CD8-positive, alpha-beta memory T cell (primary cell): ENCODE measurements at places on chromosomes 7 and 10. TPM values are rescaled to one million over a fixed set of nuclear protein-coding genes. Genes with fewer than 3 reads are reported as not detected.

DNA sequence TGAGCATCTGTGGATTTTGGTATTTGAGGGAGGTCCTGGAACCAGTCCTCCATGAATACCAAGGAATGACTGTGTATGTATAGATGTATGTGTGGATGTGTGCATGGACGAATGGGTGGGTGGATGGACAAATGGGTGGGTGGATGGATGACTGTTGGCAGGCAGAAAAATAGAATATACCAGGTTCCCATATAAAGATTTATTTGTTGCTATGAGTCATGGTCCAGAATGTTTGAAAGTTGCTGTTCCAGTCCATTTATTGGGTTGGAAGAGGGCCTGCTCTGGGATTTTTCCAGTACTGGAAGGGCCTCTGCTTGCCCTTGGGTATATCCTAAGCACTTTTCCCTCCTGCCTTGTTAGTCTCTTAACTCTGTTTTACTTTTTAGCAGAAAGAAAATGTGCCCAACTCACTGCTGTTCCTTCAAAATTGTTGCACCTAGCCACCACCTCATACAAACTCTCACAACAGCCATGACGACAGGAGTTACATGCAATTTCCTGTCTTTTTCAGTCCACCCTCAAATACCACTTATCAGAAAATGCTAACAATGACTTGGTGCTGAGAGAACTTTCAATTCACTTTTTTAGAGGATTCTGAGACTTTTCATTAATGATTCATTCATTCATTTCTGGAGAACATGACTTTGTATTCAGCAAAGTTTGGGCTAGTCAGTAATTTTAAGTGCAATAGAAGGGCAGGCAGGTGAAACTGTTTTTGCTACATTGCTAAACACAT lies 108.1 kb downstream of the EEPD1 start:
- H3K4me1 ChIP-seq, result no peaks in the 10 kb centered on the region
- no peaks in the 10 kb centered on the region for H3K27me3 ChIP-seq
- H3K27ac ChIP-seq, result no peak overlapping the region
- no peaks in the 10 kb centered on the region for H3K36me3 ChIP-seq
- H3K4me3 ChIP-seq, result no peak overlapping the region

DNA sequence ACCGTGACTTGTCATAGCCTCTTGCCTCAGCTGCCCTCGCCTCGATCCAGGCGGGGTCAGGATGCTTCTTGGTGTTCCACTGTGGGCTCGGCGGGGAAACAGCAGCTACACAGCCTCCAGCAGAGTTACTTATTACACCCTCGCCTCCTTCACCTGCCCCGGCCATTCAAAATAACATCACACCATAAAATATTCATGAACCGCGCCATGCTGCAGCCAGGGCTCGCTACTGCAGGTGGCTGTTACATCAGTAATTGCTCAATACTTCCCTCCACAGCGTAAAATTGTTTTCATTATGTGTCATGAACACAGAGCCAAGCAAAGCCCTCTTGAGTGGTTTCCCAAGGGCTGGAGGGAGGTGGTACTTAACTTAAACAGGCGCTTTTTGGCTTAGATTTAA lies 241.5 kb upstream of the SP8 start:
- no peak overlapping the region for H3K27ac ChIP-seq
- DNase-seq, result no peak
- no peak overlapping the region for H3K4me3 ChIP-seq
- no peaks in the 10 kb centered on the region for H3K27me3 ChIP-seq

GRCh38 chr7:129123510-129123857 lies 21.0 kb upstream of the TSPAN33 start:
- peaks cover 4% of the 10 kb centered on the region for H3K27me3 ChIP-seq
- H3K27ac ChIP-seq, result no peak overlapping the region

DNA sequence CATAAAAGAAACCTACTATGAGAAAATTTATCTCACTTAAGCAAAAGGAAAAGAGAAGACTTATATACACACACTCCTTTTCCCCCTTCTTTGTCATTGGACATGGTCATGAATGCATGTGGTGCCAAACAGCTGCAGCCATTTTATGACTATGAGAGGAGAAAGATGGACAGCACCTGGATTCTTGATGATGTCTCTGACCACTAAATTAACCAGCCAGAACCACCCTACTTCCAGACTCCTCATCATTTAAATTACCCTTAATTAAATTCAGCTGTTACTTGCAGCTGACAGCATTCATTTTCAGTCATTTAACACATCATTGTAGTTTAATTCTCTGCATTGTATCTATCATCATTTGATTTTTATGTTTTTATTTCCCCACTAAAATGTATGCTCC lies 379.0 kb upstream of the HPS1 start:
- DNase-seq, result no peak
- H3K36me3 ChIP-seq, result no peaks in the 10 kb centered on the region
- H3K27me3 ChIP-seq, result no peaks in the 10 kb centered on the region
- H3K4me1 ChIP-seq, result no peaks in the 10 kb centered on the region
- H3K4me3 ChIP-seq, result no peak overlapping the region

DNA sequence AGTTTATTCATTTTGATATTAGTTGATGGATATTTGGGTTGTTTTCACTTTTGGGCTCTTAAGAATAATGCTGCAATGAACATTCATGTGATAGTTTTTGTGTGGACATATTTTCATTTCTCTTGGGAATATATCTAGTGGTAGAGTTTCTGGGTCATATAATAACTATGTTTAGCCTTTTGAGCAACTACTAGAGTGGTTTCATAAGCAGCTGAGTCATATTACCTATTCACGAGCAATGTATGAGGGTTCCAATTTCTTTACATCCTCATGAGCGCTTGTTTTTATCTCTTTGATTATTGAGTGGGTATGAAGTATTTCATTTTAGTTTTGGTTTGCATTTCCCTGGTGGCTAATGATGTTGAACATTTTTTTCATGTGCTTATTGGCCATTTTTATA lies 182.6 kb downstream of the PON1 start:
- H3K27me3 ChIP-seq, result no peaks in the 10 kb centered on the region
- H3K4me1 ChIP-seq, result no peaks in the 10 kb centered on the region
- no peak overlapping the region for H3K27ac ChIP-seq
- no peak for DNase-seq
- H3K36me3 ChIP-seq, result no peaks in the 10 kb centered on the region

GRCh38 chr7:47941136-47941844 lies 7.0 kb downstream of the PKD1L1 start:
- no peak overlapping the region for H3K27ac ChIP-seq
- H3K36me3 ChIP-seq, result no peaks in the 10 kb centered on the region
- H3K27me3 ChIP-seq, result no peaks in the 10 kb centered on the region

CHST3 gene
- total RNA-seq, result 0.07 TPM

DLX5 gene
- total RNA-seq, result not detected

DNA sequence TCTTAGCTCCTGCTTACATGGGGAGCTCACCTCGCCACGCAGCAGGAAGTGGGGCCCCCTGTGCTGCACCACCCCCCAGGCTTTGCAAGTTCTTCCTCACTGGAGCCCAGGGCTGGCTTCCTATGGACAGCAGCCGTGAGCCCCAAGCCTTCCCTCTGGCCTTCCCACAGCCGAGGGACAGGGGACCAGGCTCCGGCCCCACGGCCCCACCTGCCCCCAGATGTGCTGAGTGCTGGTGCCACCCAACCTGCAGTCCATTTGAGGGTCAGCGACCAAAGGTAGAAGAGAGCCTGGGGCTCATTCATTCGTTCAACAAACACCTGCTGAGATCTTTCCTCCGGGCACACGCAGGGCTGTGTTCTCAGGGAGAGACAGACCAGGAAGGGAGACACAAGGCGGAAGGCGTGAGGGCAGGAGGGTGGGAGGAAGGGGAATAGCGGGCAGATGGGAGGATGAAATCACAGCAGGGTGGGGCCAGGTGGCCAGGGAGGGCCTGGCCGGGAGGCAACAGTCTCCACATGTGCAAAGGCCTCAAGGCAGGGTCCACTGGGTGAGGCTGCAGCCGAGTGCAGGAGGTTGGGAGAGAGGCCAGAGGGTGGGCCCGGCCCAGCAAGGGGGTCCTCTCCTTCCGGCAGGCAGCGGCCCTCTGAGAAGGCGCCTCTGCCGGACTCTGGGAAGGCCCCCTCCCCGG lies 100.1 kb downstream of the FOXL3 start:
- no peak for DNase-seq
- no peaks in the 10 kb centered on the region for H3K27me3 ChIP-seq
- H3K4me3 ChIP-seq, result no peak overlapping the region
- H3K36me3 ChIP-seq, result no peaks in the 10 kb centered on the region
- H3K27ac ChIP-seq, result no peak overlapping the region

TRIM74 gene
- total RNA-seq, result 0.64 TPM

NPC1L1 gene
- total RNA-seq, result not detected

GRCh38 chr7:139127648-139128047 lies 18.1 kb upstream of the ZC3HAV1 start:
- H3K4me3 ChIP-seq, result no peak overlapping the region
- H3K27me3 ChIP-seq, result no peaks in the 10 kb centered on the region
- DNase-seq, result peak; percentile 35
- H3K4me1 ChIP-seq, result peaks cover 8% of the 10 kb centered on the region
- H3K27ac ChIP-seq, result no peak overlapping the region
- no peaks in the 10 kb centered on the region for H3K36me3 ChIP-seq

- no peak overlapping the region for H3K27ac ChIP-seq
- H3K36me3 ChIP-seq, result no peaks in the 10 kb centered on the region
Measured at GRCh38 chr7:89027781-89028180, 232.2 kb upstream of the TEX47 start.

LIPJ gene
- total RNA-seq, result not detected

DNA sequence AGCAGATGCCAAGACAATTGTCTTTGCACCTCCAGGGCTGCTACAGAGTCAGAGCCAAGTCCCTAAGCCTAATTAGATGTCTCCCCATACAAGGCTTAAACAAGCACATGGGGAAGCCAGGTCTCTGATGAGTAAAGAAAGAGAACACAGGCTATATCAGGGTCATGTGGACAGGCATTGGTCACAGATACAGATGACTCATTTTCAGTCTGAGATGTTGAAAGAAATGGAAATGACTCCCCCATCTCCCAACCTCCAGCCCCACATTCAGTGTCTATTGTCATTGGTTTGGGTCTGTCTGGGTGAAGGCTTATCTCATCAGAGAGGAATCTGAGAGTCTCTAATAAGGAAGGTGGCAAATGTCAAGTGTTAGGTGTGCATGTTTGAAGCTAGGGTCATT lies 290.1 kb upstream of the KIAA1217 start:
- H3K4me1 ChIP-seq, result no peaks in the 10 kb centered on the region
- DNase-seq, result no peak
- no peak overlapping the region for H3K4me3 ChIP-seq
- no peak overlapping the region for H3K27ac ChIP-seq

DNA sequence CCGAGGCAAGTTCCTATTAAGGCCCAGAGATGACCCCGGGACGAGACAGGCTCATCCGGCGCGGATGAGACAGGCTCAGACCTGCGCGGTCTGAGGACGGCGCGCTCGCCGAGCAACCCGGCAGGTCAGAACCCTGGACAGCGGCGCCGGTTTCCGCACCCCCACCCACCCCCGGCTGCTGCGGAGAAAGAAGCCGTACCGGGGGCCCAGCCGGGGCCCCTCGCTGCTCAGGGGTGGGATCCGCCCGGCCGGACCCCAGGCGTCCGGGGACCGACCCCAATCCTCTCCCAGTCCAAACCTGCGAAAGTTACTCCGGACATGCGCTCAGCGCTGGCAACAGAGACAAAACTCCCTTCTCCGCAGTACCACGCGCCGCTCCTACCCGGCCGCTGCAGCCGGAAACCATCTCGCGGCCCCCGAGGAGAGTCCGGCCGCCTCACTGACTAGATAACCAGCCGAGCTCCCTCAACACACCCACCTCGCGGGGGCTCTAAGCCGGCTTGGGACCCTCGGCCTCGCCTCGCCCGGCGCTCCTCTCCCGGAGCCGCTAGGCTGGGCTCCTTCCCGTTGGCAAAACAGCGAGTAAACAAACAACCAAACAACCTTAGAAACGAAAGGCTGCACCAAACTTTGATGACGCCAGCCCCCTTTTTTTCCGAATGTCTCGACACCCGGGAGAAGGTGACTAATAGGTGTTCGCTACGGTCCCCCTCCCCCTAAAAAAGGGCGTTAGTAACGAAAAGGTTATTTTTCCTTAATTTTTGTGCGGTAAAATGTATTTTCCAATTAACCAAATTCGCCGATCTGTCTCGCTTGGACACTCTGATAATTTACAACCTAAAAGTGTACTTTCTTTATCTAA lies 2.3 kb upstream of the DRGX start:
- peak; percentile 65 for DNase-seq
- H3K27ac ChIP-seq, result no peak overlapping the region
- no peaks in the 10 kb centered on the region for H3K36me3 ChIP-seq
- H3K27me3 ChIP-seq, result peaks cover 51% of the 10 kb centered on the region
- no peak overlapping the region for H3K4me3 ChIP-seq
- no peaks in the 10 kb centered on the region for H3K4me1 ChIP-seq

DNA sequence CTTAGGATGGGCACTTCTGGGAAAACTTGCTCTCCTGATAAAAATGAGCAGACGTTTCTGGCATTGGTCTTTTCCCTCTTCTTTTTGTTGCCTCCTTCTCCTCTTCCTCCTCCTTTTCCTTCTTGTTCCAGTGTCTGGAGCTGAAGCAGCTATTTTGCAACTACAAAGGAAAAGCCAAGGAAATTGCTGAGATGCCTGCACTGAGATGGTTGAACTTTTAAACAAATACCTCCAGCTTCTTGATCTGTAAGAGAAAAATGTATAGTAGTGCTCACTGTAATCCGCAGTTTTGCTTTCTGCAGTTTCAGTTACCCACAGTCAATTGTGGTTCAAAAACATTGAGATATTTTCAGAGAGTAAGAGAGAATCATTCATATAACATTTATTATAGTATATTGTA lies 7.5 kb upstream of the SND1 start:
- H3K36me3 ChIP-seq, result no peaks in the 10 kb centered on the region
- no peak overlapping the region for H3K27ac ChIP-seq
- DNase-seq, result no peak
- no peaks in the 10 kb centered on the region for H3K4me1 ChIP-seq

- no peaks in the 10 kb centered on the region for H3K4me1 ChIP-seq
- no peak for DNase-seq
- no peaks in the 10 kb centered on the region for H3K27me3 ChIP-seq
- no peak overlapping the region for H3K27ac ChIP-seq
Measured at GRCh38 chr7:47088329-47089067, 493.4 kb downstream of the TNS3 start.

DNA sequence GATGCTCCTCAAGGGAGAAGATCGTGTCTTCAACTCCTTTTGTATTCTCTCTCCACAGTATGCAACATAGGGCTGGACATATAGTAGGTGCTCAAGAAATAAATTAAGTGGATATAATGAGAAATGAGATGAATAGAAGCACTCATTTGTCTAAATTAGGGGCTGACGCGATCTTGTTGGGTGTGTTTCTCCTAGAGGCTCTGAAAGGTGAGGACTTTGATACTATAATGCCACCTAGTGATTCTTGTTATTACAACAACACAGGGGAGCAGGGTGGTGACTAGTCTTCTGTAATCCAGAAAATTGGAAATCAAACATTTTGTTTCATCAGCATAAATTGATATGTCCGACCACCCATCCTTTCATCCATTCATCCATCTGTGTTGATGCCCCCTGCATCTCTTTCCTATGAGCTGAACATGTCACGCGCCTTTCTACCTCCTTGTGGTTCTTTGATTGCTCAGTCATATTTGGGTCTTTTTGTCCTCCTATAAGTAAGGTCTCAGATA lies 3.5 kb upstream of the CFAP58 start:
- H3K27me3 ChIP-seq, result no peaks in the 10 kb centered on the region
- H3K4me1 ChIP-seq, result peaks cover 26% of the 10 kb centered on the region
